SW 1271 (cell line): ENCODE measurements at places on chromosomes 13 and 19.

DNA sequence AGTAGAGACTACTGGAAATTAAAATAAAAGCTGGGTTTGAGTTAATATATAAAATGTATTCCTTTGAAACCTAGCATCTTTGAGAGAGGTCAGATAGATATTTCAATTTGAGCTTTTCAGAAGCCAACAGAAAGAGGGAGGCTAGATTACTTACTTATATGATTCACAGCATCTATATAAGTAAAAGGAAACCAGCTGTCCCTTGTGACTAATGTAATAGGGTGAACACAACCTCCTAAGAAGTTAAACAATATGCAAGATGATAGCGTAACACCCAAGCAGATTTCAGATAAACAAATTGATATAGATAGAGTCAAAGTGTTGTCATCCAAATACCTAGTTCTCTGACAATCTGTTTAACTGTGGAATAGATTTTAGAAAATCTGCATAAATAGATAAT lies 393.5 kb upstream of the GPC6 start:
- DNase-seq = no peak

GRCh38 chr19:17090583-17090982 lies 15.0 kb downstream of the MYO9B start:
- no peak for DNase-seq

GRCh38 chr19:31092274-31092673 lies 257.0 kb downstream of the TSHZ3 start:
- DNase-seq = no peak

DNA sequence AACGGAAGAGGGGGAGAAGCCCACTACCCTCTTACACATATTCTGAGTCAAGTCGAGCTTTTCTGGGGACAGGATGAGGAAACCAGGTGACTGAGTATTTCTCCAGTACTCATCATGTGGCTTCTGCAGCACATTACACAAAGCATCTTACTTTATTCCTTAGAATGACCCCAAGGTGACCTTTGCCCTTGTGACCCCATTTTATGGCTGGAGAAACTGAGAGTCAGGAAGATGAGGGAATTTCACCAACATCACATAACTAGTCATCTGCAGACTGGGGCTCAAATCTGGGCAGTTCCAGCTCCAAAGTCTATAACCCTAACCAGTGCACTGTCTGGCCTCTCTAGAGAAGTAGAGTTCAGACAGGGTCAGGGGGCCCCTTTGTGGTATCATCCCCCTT lies 707.0 kb downstream of the UQCRFS1 start:
- no peak for DNase-seq

DNA sequence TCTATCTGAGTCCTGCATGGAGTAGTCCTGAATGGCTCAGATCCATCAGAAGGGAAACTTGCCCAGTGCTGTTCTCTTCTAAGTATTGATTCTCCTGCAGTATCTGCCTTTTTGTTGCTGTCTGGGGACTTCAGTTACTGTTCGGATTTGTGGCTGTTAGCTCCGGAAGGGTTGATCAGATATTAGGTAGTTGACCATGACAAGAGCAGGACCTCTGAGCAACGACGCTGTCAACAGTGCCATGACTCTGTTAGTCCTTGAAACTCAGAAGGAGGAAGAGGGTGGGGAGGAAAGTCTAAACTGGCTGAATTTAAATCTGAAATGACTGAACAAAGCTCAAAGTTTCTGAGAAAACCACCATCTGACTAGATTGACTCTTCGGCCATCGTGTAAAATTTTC lies 42.2 kb downstream of the CCNE1 start:
- DNase-seq = no peak

DNA sequence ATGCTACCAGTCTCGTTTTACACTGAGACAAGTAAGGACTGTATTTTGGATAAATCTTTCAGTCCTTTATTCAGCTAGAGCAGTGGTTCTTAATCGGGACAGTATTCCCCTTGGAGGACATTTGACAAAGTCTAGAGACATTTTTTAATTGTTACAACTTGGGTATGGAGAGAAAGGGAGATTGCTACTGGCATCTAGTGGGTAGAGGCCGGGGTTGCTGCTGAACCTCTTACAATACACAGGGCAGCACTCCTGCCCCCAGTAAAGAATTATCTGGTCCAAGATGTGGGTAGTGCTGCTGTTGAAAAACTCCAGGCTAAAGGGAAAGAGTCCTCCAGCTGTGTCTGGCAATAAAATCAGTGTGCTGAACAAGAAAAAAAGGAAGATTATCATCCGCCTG lies 334.8 kb downstream of the SLC7A1 start:
- no peak for DNase-seq

- no peak for DNase-seq
Measured at GRCh38 chr19:40314656-40315055, 29.5 kb upstream of the AKT2 start.

DNA sequence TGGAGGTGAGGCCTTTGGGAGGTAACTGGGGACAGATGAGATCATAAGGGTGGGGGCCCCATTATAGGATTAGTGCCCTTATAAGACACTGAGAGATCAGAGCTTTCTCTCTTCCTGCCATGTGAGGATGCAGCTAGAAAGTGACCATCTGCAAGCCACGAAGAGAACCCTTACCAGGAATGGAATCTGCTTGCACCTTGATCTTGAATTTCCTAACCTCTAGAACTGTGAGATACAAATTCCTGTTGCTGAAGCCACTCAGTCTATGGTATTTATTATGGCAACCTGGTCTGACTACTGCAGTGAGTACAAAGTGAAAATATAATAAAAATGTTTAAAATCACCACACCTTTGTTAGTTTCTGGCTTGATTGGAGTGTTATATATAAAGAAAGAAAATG lies 388.0 kb downstream of the LMO7 start:
- DNase-seq = no peak

GRCh38 chr13:20679879-20680278 lies 23.6 kb upstream of the IL17D start:
- DNase-seq = no peak

DNA sequence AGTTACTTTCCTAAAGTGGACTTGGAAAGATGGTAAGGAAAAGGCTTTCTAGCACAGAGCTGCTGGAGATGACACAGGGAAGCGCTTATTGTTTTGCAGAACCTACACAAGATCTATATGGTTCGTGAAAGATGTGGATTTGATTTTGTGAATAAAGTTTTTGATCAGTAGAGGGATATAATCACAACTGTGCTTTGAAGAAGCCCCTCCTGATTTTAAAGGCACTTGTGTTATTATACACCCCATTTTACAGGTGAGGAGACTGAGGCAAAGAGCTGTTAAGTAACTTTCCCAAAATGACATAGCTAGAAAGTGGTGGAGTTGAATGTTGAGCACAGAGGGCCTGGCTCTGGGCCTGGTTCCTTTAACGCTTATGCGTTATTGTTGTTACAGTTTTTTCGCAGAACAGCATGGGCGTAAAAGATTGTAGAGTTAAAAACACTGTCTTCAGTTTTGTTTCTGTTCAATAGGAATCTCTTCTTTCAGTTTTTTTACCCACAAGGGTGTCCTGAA lies 1.4 kb downstream of the TDRD3 start:
- no peak for DNase-seq

GRCh38 chr13:110557610-110558305 lies 3.8 kb downstream of the RAB20 start:
- no peak for DNase-seq

DNA sequence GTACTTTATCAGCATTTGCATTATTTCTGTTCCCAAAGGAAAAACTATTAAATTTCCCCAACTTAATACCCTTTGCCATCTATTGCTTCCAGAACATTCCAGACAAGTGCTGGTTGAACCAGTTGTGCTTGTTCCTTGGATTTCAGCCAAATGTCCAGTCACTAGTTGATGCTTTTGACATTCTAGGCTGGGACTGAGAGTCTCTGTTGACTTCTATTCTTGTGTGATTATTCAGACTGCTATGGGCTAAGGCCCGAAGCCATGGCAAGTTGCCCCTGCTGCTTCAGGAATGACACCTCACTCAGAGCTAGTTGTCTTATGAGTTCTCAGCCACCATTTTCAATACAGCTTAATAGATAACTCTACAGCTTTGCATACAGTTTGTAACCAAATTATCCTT lies 458.1 kb upstream of the ARGLU1 start:
- DNase-seq = no peak

- DNase-seq = no peak
Measured at GRCh38 chr13:26015271-26016125, 36.3 kb downstream of the SHISA2 start.

- no peak for DNase-seq
Measured at GRCh38 chr19:51751655-51752054, at the start of gene FPR1. TSS of gene FPR1 (minus strand) at chr19:51751878. CDS start at chr19:51746994, 4,884 bp downstream.

DNA sequence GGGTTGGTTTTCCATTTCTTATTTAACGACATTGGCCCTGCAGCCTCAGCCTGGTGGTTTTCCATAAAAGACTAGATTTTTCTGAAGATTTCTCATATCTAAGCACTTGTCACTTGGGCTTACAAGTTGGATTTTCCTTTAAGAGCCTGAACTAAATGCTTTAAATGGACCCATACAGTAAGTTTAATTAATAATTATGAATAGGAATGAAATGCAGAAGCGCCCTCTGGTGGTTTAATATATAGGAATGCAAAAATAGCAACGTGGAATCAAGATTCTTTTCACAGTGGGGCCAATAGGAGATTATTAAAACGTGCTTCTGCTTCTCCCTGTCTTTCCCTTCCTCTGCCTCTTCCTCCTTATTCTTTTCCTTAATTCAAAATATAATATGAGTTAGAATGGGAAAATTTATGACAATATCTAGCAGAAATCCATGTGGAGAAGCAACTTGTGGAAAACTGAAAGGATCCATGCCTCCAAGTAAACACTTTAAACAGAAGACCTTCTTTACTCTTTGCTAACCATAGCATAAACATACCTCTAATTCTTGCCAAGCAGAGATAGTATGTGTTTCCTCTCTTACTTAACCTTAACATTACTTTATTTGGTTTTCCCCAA lies 324.0 kb downstream of the GPC5 start:
- DNase-seq = peak; percentile 33

DNA sequence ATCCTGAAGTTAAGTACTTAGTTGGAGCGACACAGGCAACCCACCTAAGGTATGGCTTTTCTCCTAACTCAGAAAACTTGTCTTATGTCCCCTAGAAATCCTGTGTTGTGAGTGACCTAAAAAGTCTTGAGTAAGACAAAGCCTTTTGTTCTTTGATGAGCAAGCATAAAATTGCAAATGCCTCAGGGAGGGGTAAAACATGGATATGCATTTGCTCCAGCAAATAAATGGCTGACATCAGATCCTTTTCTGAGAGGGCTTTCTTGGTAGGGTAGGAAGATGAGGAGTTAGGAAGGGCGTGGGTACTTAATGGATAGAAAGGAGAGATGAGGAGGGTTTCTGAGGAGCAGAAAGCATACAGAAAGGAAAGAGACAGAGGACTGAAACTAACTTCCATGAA lies 163.7 kb downstream of the IER2 start:
- no peak for DNase-seq

GRCh38 chr13:20684546-20684945 lies 19.0 kb upstream of the IL17D start:
- no peak for DNase-seq

- DNase-seq = no peak
Measured at GRCh38 chr13:69706807-69707206, 400.8 kb upstream of the ATXN8OS start.

DNA sequence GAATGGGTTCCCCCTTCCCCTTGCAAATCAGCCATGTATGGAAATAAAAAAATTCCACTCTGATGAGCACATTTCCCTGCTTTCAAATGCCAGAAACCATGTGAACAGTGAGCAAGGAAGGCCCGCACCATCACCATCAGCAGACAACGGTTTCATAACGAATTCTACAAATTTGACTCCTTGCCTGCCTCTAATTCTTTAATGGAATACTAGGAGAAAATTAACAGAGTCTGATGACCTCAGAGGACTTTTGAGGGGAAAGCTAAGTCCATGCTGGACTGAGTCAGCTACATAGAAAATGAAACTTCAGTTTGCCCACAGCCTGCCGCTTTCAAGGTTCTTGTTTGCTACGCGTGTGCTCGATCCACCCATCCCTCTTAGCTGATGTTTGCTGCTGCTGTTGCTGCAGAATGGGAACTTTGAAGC lies 46.7 kb upstream of the KL start:
- no peak for DNase-seq

DNA sequence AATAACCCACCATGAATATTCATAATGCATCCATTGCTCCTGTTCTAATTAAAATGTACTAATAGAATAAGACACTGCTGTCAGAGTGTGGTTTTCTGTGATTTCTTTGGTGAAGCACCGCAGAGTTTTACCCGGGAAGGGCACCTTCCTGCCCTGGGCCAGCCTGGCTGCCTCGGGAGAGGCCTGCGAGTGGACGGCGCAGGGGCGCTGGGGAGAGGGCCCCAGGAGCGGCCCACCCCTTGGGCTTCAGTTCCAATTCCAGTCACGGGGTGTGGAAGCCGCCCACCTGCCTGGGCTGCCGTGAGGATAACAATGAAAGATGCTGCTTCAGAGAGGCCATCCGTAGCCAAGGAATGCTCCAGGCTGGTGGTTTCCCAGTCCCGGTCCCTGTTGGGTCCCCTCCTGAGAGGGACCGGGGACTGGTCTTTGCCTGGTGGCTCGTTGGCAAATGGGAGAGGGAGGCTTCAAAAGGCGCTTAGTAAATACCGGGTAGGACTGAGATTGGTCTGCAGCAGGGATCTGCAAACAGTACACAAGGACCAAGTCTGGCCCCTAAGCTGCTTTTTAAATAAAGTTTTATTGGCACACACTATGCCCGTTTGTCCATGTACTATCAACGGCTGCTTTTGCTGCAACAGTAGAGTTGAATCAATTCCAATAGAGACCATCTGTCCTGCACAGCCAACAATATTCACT lies 18.0 kb downstream of the TCF3 start:
- DNase-seq = no peak

DNA sequence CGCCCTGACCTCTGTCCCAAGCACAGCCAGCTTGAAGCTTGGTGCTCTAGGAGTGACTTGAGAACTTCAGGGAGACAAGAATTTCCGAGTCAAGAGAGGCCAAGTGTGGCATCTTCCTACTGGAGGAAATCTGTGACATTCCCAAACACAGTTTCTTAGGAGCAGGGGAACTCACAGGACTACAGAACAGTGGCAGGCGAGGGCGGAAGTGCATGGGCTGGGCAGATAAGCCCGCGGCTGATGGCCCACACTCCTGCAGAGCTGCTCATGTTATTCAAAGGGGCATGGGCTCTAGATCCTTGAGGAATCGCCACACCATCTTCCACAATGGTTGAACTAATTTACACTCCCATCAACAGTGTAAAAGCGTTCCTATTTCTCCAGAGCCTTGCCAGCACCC lies 168.8 kb downstream of the KATNAL1 start:
- no peak for DNase-seq

DNA sequence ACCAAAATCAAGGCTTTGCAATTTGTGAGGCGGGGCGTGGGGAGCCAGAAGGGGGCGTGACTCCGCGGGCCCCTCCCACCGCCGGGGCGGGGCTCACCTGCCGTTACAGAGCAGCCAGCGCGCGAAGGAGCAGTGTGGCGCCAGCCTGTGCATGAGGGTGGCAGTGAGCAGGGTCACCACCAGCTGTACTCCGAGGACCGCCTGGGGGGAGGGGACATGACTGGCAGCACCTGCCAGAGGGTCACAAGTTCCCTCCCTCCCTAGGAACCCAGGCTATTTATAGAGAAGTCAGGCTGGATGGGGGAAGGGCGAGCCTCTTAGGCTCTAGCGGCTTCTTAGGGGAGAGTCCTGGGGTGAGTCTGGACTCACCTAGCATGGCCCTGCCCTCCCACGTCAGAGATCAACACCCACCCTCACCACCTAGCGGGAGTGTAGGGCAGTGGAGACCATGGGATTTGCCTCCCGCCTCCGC lies 3.6 kb downstream of the TMEM161A start:
- DNase-seq = no peak

GRCh38 chr13:45374917-45375316 lies 33.9 kb upstream of the TPT1 start:
- DNase-seq = no peak
